ENCODE measurements at places on chromosomes 5 and 9.

GRCh38 chr5:66894480-66895240, 298.5 kb downstream of the MAST4 start:
- DNase-seq = peak; percentile 38

DNA sequence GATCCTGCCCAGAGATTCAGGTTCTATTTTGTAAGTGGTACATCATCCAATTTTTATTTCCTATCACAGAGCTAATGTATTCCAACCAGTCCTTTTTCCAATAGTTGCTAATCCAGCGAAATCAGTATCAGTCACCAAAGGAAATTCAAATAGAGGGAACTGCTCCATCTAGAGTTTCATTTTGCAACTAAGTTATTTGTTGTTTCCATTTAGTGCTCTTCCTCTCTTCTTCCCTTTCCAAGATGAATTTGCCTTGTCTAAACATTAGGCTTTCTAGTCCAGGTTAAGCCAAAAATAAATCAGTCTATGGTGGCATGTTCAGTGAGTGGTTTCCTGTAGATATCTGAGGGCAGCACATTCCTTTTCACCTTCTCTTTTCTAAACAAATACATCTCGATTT, 79.8 kb upstream of the SPATA31D4 start:
- peak; percentile 54 for DNase-seq

- peak; percentile 66 for DNase-seq
Measured at GRCh38 chr9:120892748-120893610, 16.0 kb upstream of the PHF19 start.

DNA sequence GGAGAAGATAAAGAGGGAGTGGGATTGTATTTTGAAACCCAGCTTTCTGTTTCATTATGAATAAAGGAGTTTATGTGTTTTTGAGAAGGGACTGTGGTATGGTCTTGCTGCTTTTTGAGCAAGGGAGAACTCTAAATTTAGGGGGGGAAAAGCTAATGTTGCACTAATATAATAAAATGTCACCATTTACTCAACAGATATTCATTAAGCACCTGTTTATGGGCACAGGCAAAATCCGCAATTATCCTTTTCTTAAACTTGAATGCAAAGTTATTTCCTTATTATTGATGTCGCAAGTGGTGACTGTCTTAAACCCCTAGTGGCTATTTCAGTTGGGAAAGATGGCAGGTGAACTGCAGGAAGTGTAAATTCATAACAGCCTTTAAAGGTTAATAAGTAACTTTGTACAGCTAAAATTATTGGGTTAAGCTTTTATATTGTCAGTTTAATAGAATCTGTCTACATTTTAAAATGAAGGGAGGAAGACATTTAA, 1.5 kb downstream of the CDC42SE2 start:
- DNase-seq = peak; percentile 62

- DNase-seq = peak; percentile 17
Measured at GRCh38 chr5:57777174-57777581, 294.6 kb upstream of the ACTBL2 start.

DNA sequence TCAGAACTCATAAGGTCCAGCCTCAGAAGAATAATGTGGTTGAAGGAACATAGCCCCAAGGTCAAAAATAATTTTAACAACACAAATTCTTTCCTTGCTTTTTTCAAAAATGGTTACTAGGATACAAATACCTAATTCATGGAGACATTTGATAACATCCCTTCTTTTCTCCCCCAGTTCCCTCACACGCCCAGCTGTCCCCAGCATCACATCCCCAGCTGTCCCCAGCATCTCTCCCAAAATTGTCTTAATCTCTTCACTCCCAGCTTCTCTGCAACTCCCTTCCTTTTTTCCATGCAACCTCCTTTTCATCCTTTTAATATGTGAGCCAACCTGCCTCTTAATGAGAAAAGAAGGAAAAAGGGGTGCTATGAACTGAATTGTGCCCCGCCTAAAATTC, 77.8 kb downstream of the FSTL4 start:
- no peak for DNase-seq

- DNase-seq = no peak
Measured at GRCh38 chr5:34707451-34708107, 51.5 kb downstream of the RAI14 start.

DNA sequence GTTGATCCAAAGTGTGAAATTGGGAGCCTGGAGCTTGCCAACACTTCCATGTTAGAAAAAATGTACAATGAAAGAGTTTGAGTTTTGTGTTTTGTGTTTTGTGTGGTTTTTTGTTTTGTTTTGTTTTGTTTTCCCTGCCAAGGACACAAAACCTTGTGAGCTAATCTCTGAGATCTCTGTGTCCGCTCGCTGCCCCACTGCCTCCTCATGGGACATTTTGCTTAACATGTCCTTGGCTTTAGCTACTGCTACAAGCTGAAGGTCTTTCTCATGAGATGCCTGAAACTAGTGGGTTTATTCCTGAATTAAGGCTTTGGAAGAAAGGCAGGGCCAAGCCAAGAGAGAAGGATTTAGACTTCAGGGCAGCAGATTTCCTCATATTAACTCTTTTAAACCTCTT, 7.3 kb upstream of the JAKMIP2 start:
- no peak for DNase-seq

GRCh38 chr5:100761192-100761591, 141.9 kb downstream of the ST8SIA4 start:
- peak; percentile 25 for DNase-seq

GRCh38 chr5:92927291-92927778, 653.7 kb downstream of the NR2F1-AS1 start:
- no peak for DNase-seq

DNA sequence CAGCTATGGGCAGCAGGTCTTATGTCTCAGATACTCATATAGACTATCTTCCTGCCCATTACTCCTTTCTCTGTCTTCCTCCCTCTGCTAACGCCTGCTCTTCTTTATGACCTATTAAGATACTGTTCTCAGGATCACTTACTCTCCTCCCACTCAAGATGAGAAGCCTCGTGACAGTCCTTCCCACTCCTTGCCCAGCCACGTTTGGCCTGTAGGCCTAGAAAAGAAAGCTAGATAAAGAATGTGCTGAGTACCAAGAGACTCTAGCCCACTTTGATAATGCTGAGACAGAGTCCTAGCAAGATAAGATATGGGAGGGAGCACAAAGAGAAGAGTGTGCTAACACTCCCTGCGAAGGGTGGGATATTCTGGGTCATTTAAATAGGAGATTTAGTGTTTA, 6.8 kb upstream of the DENND4C start:
- DNase-seq = no peak

GRCh38 chr5:139386050-139386438, 2.9 kb upstream of the SLC23A1 start:
- no peak for DNase-seq

DNA sequence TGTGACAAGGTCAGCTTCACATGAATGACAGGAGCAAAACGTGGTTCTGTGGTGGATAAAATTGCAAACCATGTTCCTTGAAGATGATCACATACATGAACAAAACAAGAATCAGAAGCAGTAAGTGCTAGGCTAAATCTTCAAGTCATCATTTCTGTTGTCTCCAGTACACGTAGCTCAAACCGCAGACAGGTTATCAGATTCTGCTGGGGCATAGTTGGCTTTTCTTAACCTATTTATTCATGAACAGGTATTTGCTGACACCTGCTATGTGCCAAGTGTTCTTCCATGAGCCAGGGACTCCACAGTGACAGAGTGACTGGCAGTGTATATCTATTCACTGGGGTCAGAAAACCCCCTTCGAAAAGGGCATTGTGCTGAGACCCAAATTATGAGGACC, 20.8 kb downstream of the MFAP3 start:
- no peak for DNase-seq

- DNase-seq = peak; percentile 61
Measured at GRCh38 chr5:145697251-145697990, 137.7 kb downstream of the PRELID2 start.

DNA sequence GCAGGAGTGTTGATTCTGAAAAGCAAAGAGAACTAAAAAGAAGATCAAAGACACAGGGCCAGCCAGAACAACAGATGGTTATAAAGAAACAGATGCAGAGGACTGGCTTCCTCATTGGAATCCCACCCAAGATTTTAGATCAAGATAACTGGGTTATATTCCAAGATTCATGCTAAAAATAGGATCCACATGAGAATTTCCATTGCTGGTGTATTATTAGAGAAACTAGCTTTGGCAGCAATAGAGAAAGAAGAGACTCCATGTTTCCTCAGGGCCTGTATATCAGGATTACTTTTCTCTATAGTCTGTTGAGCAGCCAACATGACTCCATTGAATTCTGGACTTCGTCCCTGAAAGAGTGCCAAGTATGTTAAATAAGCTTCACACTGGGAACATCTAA, 367.3 kb downstream of the TUSC1 start:
- DNase-seq = no peak

GRCh38 chr9:71826279-71826678, 58.0 kb upstream of the CEMIP2 start:
- no peak for DNase-seq

- no peak for DNase-seq
Measured at GRCh38 chr9:86975036-86975435, 27.7 kb upstream of the GAS1 start.

DNA sequence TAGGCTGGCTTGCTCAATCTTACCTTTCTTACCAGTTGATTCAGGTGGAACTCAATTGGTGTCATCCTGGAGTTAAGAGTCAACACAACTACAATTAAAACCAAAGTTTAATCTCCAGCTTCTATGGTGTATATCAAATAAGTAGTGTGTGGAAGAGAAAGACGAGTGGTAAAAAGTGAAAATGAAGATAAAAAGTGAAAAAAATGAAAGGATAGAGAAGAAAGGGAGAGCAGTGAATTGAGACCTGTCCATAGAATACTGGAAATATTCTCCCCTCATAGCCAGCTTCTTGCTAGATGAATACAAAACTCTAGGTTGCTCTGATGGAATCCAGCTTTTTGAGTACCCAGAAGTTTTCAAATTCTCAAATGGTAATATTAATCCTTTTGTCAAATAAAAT, 76.4 kb downstream of the MEGF10 start:
- DNase-seq = no peak

DNA sequence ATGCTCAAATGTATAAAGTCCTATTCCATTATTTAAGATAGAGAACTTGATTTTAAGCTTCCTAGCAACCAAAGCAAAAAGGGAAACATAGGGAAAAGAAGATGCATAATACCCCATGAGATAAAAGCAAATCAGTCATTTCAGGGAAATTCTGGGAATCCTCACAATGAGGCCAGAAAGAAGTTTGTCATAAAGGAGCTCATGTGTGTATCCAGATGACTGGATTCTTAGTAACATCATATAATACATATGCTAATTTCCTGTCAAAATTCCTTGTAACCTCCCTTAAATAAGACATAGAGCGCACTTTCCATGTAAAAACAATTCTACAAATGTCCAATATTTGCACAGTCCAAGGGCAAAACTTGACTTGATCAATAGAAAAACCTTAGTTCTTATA, 411.0 kb upstream of the WWC1 start:
- DNase-seq = no peak

DNA sequence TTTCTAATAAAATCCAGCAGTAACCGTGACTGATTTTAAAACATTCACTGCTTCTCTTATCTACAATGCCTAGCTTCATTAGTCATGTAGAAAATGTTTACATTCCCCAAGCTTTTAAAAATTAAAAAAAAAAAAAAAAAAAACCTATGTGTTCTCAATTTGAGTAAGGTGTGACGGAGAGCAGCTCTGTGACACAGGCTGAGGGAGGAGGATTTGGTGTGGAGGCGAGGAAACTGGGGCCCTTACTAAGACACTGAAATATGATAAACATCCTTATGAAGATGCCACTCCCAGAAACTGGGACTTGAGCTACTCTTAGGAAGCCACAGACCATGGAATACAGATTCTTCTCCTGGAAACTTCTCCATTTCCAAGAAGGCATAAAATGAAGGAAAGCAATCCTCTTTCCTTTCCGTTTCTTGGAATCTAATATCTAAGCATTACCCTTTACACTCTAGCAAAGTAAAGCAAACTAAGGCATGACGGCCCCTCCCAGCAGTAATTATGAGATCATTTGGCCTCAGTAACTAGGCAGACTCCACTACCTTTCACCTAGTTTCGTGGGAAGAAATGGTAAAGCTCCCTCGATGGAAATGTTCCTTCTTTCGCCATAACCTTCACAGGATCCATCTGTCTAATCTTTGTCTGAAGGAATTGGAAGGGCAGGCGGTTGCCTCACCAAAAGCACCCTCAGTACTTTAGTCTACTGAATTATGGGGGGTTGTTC, 23.5 kb downstream of the GRAMD2B start:
- peak; percentile 96 for DNase-seq

DNA sequence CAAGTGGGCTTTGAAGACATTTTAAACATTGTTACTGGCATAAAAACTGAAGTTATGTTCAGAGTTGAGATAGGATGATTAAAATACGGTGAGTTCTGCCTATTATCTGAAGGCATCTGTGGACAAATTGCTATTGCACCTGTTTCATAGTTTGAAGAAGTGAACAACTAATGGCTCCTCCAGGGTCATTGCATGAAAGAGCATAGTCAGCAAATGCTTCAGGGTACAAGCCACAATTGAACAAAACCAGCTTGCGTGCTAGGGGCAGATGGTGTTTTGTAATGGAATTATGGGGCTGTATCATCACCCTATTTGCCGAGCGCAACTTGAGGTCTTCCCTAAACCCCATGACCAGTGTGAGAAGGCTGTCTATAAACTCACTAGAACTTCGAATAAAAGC, 369.1 kb downstream of the MTRR start:
- DNase-seq = no peak

- DNase-seq = no peak
Measured at GRCh38 chr5:119329666-119330065, 26.2 kb upstream of the TNFAIP8 start.

GRCh38 chr5:52854301-52854700, 66.6 kb downstream of the ITGA1 start:
- DNase-seq = no peak

DNA sequence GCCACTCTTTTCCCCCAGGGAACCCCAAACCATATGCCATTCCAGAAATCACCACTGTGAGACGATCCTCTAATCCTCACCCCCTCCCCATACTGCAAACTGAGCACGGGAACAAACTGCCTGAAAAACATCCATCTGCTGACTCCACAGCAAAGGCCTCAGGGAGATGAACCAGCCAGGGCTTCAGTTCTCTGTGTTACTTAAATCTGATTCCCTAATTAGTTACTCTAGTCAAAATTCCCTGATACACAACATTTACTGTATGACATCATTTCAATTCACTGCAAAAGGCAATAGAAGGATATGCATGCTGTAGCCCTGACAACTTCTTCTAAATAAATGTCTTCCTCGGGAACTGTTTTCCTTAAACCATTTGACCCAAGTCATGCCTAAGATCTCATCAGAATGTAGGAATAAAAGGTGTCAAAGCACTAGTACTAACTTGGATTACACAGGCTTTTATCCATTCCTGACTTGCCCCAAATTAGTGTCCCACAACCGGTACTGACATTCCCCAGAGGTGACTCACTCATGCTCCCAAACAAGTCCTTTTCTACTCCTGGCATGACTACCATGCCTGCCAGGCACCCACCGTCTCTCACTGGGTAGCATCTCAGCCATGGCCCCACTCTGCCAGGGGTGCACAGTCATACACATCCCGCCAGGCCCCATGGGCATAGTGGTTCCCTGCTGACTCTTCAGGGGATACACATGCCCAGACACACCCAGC, 35.0 kb downstream of the MTX3 start:
- DNase-seq = peak; percentile 78

- no peak for DNase-seq
Measured at GRCh38 chr5:17989567-17990563, 355.6 kb downstream of the TAF11L14 start.

GRCh38 chr9:86771941-86772634, 175.2 kb downstream of the GAS1 start:
- DNase-seq = no peak

- DNase-seq = peak; percentile 88
Measured at GRCh38 chr9:72586388-72587130, 65.2 kb downstream of the TMC1 start.

Measured in GM23248 (cell line).